ENCODE measurements at places on chromosomes 1 and 21. TPM values are rescaled to one million over a fixed set of nuclear protein-coding genes. Genes with fewer than 3 reads are reported as not detected.

The CDC7 gene
- total RNA-seq, result 6.7 TPM

The NUF2 gene
- 24.1 TPM for total RNA-seq

The HMGN2 gene
- total RNA-seq, result 426 TPM

The UTS2 gene
- not detected for total RNA-seq

All from A549 treated with DMSO at 1 μM for 4 hours (cell line).